D721Med (cell line): ENCODE measurements at places on chromosomes 6 and 20.

- no peak for DNase-seq
Measured at GRCh38 chr6:44377971-44378370, 9.5 kb upstream of the CDC5L start.

DNA sequence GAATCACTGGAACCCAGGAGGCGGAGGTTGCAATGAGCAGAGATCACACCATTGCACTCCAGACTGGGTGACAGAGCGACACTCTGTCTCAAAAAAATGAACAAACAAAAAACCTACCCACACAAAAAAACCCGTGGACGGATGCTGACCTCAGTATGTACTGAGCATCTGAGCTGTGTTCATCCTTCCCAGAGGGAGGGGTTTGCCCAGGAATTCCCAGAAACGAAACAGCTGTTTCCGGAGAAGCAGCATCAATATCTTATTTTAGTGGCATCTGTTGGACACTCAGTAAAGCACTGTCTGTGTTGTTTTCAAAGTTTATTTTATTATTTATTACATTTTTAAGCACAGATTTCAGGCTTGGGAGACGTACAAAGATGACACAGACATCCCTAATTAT is 18.7 kb downstream of the NANP start:
- DNase-seq: no peak

DNA sequence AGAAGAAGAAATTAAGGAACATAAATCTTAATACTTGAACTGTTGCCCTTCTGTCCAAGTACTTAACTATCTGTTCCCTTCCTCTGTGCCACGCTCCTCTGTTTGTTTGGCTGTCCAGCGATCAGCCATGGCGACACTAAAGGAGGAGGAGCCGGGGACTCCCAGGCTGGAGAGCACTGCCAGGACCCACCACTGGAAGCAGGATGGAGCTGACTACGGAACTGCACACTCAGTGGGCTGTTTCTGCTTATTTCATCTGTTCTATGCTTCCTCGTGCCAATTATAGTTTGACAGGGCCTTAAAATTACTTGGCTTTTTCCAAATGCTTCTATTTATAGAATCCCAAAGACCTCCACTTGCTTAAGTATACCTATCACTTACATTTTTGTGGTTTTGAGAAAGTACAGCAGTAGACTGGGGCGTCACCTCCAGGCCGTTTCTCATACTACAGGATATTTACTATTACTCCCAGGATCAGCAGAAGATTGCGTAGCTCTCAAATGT is 17.1 kb downstream of the IRF4 start:
- no peak for DNase-seq

GRCh38 chr6:156021746-156022396 is 566.2 kb upstream of the NOX3 start:
- no peak for DNase-seq

GRCh38 chr20:60034231-60035110 is 76.2 kb downstream of the CDH26 start:
- DNase-seq: no peak

DNA sequence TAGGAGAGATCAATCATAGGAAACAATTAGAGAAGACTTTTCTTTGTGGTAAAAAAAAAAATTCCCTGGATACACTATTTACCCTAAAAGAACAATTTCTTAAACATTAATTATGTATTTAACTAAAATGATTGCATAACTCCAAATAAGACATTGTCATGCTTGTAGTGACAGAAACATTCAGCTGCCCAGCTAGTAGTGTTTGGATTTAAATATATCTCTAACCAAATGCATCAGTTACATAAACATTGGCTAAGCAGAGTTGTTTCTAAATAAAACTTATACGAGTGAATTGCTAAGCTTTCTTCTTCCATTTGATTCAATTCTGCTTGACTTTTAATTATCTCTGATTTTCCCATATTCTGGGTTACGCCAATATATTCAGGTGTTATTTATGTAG is 23.7 kb downstream of the MLIP start:
- DNase-seq: no peak
